ENCODE measurements at places on chromosomes 11 and 22.
A peak's percentile ranks its signal among the peaks of the same experiment; 100 is the strongest.

- DNase-seq: no peak
Measured at GRCh38 chr11:104763930-104764709, 134.1 kb downstream of the CASP12 start.

- DNase-seq: no peak
Measured at GRCh38 chr11:122210367-122210997, 94.5 kb upstream of the BLID start.

GRCh38 chr11:129331217-129331616, 44.4 kb upstream of the BARX2 start:
- no peak for DNase-seq

GRCh38 chr22:24176630-24177029, 4.7 kb upstream of the SUSD2 start:
- no peak for DNase-seq

DNA sequence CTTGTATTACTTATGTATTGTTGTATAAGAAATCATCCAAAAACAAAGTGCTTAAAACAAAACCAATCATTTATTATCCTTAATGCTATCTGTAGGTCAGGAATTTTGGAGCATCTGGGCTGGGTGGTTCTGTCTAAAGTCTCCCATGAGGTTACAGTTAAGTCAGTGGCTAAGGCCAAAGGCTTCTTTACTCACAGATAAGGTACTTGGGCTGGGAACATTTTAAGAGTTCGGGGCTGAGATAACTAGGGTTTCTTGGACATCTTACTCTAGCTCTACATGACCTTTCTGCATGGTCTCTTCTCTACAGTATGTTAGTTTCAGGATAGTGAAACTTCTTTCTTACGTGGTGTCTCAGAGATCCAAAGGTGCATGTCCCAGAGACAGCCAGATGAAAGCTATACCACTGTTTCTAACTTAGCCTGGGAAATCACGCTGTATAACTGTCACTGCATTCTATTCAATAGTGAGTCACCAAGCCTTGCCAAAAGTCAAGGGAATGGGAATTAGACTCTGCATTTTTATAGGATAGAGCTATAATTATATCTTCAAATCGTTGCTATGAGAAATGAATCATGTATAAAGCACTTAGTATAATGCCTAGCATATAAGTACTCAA, 29.6 kb downstream of the SOX6 start:
- no peak for DNase-seq

DNA sequence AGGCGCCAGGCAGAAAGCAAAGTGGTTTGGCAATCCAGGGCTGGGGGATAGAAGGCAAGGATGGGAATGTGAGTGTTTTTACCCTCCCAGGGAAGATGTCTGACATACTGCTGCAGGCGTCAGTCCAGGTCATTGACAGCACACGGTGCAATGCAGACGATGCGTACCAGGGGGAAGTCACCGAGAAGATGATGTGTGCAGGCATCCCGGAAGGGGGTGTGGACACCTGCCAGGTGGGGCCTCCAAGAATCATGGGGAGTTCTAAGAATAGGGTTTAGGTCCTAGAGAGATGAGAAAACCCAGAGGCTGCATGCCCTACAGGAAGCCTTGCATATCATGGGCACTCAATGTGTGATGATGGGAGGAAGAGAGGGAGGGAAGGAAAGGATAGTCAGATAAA, 28.3 kb upstream of the SMIM35 start:
- no peak for DNase-seq

DNA sequence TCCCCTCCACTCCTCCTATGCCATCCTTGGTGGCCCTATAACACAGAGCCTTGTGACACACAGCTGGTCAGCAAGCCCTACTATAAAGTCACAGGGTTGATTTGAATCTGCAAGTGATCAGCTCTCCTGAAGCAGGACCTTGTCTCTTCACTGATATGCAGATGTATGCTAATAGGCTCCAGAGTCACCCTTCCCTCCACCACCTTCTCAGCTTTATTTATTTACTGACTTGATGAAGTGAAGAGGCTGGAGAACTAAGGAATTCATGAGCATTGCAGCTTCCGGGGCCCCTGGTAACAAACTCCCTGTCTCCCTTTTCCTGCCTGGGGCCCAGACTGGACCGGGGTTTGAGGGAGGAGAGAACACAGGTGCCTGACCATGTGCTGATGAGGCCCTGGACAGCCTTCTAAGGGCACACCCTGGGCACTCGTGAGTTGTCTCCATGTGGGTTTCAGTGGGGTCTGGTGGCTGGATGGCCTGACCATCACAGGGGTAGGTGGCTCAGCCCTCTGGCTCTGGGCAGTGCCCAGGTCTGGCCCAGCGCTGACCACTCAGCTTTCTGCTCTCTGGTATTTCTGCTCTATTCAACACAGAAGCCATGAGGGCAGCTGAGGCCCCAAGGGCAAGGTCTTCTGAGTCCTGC, 307.5 kb downstream of the NTM start:
- no peak for DNase-seq

- DNase-seq: no peak
Measured at GRCh38 chr11:95081010-95081409, 8.6 kb upstream of the ENDOD1 start.

- DNase-seq: no peak
Measured at GRCh38 chr11:109858152-109858551, 235.0 kb upstream of the ZC3H12C start.

DNA sequence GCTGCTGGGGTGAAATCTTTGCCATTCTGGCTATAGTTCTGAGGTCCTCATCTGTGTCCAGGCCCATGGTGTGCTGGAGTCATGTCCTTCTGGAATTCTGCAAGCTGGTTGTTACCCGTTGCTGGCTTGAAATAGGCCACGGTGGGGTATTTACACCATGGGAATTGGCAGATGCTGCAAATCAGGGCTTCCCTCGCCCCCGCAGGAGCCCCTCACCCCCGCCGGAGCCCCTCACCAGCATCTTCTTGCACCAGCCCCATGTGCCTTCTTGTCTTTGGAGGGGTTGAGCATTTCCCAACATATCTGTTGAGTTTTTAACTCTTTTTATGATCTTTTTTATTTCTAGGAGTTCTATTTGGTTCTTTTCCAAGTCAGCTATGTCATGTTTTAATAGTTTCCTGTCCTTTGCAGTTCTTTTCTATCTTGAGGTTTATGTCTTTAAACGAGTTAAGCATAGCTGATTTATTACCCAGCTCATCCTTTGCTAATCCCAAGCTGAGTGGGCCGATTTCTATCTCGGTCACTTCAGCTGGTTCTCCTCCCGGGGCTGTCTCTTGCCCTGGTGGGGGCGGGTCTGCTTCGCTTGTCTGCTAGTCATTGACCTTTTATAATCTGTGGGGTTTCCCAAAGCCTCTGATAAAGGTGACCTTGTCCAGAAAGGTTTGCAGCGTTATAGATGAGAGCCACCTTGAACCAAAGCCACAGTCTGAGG, 17.6 kb downstream of the ANO1 start:
- DNase-seq: no peak

- DNase-seq: no peak
Measured at GRCh38 chr11:121104312-121104762, 3.3 kb downstream of the TECTA start.

DNA sequence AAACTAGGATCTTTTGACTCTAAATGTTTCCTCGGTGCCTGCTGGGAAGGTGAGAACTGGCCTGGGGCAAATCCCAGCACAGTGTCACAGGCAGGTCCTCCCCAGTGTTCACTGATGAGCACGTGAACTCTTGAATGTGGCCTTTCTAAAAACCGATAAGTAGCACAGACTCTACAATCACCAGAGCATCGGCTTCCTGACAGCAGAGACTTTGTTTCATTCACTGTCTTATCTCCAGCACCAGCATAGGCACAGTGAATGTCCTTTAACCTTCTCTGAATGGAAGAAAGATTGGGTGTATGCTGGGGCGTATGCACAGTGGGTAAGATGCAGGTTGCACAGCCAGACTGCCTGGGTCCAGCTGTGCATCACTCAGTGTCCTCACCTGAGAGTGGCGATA, 59.3 kb upstream of the EIF3D start:
- no peak for DNase-seq

- DNase-seq: no peak
Measured at GRCh38 chr22:17429516-17429915, 60.3 kb downstream of the CECR2 start.

- no peak for DNase-seq
Measured at GRCh38 chr11:21908211-21908610, 284.7 kb upstream of the ANO5 start.

DNA sequence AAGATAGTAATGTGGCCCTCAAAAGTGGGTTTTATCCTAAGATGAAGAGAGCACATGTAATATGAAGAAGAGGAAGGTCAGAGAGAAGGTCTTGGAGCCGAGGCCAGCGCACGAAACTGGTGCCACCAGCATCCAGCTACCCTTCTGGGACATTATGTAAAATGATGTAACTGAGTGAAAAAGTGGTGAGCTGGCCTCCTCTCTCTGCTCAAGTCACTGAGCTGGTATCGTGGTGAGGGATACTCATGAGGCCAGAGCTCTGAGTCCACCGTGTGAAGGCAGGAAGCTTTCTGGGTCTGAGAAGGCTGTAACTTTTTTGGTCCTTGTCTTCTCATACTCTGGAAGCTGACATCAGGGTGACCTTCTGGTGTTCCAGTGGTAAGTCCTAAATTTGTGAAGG, 25.1 kb downstream of the RNF185 start:
- no peak for DNase-seq

GRCh38 chr11:96062134-96062533, 138.2 kb upstream of the MTMR2 start:
- peak; percentile 8 for DNase-seq

DNA sequence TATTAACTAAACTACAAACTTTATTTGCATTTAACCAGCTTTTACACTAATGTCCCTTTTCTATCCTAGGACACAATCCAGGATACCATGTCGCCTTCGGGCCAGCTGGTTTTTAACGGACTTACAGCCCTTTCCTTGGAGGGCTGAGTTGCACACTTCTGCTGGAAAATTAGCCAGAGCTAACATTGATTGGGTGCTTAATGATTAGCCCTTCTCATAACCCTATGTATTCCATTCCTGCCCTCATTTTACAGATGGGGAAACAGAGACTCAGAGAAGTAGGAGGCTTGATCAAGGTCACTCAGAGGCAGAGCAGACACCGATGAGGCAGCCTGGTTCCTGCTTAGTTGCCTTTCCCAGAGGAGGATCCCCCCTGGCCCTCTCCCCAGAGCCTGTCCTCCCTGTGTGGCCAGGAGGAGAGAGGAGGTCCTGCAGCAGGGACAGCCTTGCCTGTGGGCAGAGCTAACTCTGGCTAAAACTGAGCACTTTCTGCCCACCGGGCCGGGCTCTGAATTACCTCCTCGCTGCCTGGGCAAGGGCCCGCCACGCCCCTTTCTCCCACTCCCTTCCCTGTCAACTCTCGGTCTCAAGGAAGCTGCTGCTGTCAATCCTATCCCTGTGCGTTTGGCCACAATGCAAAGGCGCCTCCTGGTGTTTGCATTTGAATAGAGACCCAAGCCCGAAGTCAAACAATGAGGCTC, 59.6 kb upstream of the PAX6 start:
- no peak for DNase-seq

GRCh38 chr22:35506259-35506570, 34.4 kb upstream of the RASD2 start:
- DNase-seq: no peak

- DNase-seq: no peak
Measured at GRCh38 chr11:110571081-110571720, 141.0 kb downstream of the ARHGAP20 start.

- DNase-seq: no peak
Measured at GRCh38 chr11:121514432-121515334, 61.9 kb upstream of the SORL1-AS1 start.

DNA sequence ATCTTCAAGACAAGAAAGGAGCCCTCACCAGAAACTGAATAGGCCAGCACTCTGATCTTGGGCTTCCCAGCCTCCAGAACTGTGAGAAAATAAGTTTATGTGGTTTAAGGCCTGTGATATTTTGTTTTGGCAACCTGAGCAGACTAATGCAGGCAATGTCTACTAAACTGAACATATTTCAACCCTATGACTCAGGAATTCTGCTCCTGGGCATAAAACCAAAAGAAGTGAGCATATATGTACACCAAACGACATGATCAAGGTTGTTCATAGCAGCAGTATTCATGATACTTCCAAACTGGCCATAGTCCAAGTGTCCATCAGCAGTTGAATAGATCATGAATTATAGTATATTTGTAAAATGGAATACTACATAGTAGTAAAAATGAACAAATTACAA, 29.0 kb downstream of the CSNK2A3 start:
- DNase-seq: no peak

DNA sequence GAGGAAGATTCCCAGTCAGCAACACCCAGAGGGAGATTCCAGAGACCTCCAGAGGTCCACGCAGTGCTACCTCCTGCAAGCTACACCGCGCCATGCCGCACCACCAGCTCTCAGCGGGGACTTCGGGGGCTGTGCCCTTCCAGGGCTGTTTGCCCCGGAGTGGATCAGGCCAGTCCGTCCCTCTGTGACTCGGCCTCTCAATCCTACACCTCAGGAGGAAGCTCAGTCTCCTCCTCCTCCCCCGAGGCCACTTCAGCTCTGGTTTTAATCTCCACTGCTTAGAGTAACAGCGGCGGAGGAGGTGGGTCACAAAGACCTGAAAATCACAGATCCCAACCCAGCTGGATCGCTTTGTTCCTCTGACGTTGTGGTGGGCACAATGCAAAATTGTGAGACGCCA, 68.6 kb downstream of the PHF21B start:
- no peak for DNase-seq

GRCh38 chr11:61757213-61757862, 4.9 kb downstream of the MYRF start:
- no peak for DNase-seq

DNA sequence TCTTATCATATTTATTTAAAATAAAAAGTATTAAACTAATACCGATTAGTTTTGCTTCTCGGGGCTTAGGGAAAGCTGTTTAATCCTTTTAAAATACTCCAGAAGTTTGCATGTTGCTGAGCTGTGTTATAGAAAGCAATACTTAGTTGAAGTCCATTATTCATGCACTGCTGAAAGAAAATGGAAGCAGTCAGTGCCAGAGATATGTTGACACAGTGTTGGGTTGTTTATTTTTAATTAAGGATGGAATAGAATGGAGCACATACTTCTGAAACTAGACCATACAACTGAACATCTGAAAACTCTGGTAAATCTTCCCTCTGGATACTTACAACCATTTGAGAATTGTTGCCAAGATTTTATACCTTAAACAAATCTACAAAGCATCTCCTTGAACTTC, 282.7 kb upstream of the CCDC179 start:
- no peak for DNase-seq

DNA sequence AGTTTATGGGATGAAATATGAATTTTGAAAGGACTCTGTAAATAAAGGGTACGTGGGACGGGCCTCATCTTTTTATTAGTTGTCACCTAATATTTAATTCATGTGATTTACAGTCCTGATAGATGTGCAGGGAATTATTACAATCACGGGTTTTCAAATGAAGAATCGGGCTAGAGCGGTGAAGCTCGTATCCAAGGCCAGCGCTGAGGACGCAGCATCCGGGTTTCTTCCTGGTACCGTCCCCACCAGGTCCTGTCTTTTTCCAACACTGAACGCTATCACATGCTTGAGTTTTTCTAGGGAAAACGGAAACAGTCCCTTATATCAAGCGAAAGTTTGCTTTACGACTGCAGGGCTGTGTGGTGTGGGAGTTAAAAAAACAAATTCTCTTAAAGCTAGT, 787 bp downstream of the SMDT1 start:
- no peak for DNase-seq
